Esophagus mucosa (tissue), 1 donor: ENCODE measurements at places on chromosomes 3 and 15.

- ATAC-seq: no peak
These were observed 783 bp upstream of the DNAJB11 start for GRCh38 chr3:186569779-186570095.

DNA sequence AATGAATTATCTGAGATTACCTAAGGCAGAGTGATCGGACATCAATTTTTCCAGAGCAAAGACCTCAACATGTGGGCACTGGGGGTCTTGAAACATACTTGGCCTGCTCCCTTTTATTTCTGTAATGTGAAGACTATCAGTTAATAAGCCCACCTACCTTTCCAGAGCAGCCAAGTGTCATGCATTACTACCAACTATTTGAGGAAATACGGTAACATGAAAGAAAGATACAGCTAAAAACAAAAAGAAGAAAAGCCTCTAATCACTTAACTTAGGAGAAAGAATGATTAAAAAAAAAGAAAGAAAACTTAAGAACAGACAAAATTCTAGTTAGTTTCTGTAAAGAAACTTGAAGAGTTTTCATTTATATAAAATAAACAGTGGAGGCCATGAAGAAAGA, 73.9 kb downstream of the BTLA start:
- no peak for ATAC-seq

DNA sequence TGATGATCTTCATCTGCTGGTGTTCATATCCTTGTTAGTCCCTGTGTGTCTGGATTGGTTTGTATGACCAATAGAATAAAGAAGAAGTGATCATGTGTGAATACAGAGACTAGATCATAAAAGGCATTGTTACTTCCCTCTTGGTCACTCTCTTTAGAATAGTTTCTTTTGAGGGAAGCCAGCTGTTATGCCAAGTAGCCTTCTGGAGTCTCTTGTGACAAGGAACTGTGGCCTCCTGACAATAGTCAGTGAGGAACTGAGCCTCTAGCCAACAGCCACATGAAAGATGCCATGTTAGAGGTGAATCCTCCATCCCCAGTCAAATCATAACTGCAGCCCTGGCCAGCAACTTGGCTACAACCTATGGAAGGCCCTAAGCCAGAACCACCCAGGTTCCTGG, 63.0 kb upstream of the SMAD3 start:
- ATAC-seq: no peak

DNA sequence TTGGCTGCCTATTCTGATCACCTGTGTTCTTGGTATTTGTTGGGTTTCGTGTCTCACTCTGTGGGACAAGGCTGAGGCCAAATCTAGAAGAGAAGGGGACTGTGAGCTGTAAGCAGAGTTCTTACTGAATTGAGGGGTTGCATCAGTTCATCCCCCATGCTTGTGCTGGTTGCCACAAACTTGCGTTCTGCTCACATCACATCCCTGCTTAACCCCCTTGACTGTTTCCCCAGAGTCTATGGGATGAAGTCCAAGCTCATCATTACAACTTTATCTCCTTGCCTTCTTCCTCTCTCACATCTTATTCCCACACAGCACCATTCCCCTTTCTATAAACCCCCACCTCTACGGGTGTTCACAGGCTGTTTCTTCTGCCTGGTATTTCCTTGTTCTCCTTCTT, 143.8 kb upstream of the ABHD17C start:
- ATAC-seq: no peak

- ATAC-seq: no peak
These were observed 4.2 kb upstream of the PLEKHO2 start for GRCh38 chr15:64837502-64837901.

DNA sequence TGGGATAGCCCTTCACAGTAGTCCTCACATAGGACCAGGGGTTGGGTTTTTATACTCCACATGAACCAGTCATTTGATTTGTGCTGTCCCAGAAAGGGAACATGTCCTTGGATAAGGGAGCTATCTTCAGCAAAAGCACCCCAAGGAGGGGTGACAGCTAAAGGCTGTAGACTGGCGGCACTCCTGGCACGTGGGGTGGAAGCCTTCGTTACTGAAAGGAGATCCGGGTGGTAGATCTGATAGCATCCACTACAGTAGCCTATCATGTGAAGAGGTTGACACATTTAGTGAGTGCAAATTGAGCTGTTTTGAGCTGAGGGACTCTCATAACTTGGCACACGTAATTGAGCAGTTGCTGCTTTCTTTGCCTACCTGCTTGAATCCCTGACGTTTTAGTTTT, 588.8 kb upstream of the GOLIM4 start:
- ATAC-seq: no peak

- no peak for ATAC-seq
These were observed 654.9 kb upstream of the KCNMB2 start for GRCh38 chr3:177881351-177881750.

GRCh38 chr3:157961665-157962064, 144.6 kb downstream of the SHOX2 start:
- no peak for ATAC-seq
